Putamen (tissue), 1 donor: ENCODE measurements at places on chromosomes 5 and 9.

DNA sequence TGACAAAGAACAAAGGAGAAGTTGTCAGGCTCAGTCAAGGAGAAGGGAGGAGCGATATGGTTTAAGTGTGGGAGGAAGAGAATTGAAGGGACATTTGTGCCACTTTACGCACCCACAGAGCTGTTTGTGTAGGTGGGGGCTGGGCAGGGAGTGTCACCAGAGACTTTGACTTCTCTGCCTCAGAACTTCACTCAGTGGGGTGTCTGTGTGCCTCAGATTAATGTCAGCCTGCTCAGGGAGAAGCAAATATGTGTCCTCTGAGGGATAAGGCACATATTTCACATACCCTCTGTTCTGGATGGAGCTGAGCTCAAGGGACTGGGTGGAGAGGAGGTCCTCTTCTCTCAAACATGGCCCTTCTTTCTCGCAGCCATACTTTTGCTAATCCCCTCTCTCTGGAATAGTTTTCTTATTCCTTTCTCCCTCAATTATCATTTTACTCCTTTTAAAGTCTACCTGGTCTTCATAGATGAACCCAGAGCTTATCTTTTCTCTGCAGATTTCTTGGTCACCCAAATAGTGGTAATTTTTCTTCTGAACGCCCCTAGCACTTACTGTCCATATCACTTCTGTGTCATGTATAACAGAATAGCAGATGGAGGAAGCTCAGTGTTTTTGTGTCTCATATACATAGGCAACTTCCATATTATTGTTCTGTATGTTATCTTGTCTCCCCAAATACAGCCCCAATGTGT, 77.0 kb downstream of the IQGAP2 start:
- no peak for DNase-seq

DNA sequence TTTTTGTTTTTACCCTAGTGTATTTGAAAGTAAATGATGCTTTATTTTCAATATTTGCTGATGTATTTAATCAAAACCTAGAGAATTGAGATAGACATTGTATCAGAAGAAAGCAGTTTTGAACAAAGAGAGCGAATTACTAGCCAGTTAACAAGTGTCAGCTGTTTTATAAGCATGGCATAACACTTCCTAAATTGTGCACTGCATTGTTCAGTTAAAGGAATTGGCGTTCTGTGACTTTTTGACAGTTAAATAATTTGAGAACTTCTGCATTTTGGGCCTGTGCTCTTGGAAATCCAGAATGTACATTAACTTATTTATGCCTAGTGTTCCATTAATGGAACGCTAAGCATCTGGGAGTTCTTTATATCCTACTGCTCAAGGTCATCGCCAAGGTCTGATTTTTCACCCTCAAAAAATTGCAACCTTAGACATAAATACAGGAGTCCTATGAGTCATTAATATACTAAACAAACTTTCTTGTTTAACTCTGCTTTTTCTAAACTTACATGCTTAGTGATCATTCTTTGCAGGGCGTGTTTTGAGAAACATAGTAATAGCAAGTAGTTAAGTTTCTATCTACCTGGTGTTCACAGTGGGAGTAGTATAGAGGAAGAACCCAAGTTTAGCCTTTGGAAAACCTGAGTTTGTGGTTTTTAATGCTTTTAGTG, 31.1 kb downstream of the RASA1 start:
- no peak for DNase-seq

GRCh38 chr5:172173564-172174153, 14.4 kb downstream of the STK10 start:
- no peak for DNase-seq

- no peak for DNase-seq
Measured at GRCh38 chr5:97194366-97194765, 11.3 kb upstream of the RIOK2 start.

GRCh38 chr9:83062651-83063527, at the start of gene RASEF:
Gene RASEF, minus strand, starts transcription at chr9:83063142. Its CDS starts 275 bp downstream, at chr9:83062867.
- DNase-seq: no peak

DNA sequence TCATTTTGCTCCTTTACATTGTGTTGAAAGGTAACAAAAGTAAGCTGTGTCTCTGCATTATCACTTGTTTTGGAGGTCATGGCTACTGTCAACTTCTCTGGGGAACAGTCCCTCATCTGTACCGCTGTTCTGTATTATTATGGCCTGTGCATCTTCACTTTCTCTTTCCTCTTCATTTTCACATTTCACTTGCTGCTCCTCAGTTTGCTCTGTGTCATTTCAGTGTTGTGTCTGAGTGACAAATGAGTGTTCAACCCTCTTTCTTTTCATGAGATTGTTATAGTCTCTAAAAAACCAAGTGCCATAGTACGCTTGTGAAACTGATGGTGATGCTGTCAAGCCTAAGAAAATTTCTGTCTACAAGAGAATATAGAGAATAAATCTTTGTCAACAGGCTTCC, 122.0 kb upstream of the FER start:
- DNase-seq: no peak

DNA sequence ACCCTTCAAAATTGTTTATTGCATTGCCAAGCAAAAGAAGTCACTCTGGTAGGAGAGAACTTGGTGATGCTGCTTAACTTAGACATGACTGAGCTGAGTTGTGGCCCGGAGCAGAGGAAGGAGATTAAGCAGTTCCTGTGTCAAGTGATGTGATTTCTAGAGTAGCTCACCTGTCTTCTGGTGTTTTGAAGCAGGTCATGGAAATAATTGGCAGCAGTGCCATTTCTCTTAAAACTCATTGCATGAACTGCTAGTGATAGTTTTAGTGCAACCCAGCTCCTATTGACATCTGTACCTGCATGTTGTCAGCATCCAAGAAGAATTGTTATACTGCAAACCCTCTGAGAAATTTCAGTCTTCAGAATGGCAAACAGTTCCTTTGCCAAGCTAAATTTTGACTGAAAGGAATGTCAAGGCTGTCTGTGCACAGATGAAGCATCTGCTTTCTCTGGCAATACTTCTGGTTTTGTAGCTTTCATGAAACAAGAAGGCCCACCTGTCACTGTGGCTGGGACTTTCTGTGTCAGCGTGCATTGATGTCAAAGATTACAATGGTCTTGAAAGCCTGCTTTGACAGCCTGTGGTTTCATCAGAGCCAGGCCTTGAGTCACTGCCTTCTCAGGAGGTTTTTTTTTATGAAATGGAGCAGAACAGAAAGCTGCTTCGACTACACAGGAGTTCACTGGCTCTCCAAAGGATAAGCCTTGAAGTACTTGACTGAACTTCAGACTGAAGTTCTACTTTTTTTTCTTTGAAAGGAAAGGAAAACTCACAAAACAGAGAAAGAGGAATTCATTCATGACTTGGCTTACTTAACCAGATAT, 90.6 kb downstream of the RALGPS1 start:
- no peak for DNase-seq

DNA sequence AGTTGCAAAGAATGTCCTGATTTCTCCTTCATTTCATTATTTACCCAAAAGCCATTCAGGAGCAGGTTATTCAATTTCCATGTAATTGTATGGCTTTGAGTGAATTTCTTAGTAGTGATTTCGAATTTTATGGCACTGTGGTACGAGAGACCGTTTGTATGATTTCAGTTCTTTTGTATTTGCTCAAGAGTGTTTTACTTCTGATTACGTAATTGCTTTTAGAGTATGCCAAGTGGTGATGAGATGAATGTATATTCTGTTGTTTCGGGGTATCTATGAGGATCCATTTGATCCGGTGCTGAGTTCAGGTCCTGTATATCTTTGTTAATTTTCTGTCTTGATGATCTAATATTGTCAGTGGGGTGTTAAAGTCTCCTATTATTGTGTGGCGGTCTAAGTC, 41.2 kb downstream of the INSL6 start:
- no peak for DNase-seq

GRCh38 chr5:61308712-61309111, 23.3 kb upstream of the ZSWIM6 start:
- DNase-seq: no peak

DNA sequence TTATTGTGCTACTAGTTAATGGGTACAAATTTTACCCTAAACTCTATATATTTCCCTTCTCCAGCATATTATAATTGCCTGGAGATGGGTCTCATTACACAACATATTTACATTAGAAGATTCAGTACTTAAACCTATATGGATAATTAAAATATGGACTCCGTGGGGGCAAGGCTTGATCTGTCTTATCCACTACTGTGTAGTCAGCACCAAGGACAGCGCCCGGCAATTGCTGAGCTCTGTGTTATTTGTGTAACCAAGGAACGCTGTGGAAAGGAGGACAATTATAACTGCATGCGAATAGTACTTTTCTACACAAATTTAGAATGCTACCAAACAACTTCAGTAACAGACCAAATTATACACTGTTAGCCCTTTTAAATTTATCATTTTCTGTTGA, 77.7 kb downstream of the DNAH5 start:
- no peak for DNase-seq
